ENCODE measurements at places on chromosomes 4 and X.
A peak's percentile ranks its signal among the peaks of the same experiment; 100 is the strongest.

GRCh38 chr4:108114503-108114902 is 54.2 kb downstream of the LEF1 start:
- DNase-seq = peak; percentile 64

- DNase-seq = no peak
Observed at GRCh38 chrX:30982467-30982866, 89.4 kb downstream of the FTHL17 start.

- no peak for DNase-seq
Observed at GRCh38 chrX:138128027-138128671, 562.2 kb downstream of the ZIC3 start.

- DNase-seq = no peak
Observed at GRCh38 chr4:188175288-188175687, 36.0 kb downstream of the TRIML1 start.

DNA sequence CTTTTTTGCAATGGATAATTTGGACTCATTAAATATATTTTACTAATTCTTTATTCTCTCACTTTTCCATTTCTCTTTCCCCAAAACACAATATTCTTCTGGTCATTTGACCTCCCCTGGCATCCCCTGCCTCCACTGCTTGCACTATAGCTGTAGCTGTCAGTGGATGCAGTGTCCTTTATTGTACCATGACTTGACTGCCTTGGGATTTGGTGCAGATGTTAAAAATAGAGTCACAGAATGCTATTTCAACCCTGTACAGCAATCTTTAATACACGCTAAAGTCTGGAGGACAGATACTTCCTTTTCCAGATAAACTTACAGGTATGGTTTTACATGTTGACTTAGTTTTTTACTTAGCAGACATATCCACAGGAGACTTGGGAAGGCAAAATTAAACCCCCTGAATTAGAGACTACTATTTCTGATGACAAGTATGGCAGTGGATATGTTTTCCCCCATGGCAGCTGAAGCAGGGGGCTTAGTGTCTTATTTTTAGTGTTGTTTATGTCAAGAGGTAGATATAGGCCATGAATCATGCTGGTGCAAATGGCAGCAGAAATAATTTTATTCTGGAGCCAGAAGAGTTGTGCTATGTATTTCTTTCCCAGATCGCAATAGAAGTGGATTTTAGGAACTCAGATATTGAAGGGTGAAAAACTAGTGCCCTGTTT is 461.4 kb downstream of the NAF1 start:
- no peak for DNase-seq

DNA sequence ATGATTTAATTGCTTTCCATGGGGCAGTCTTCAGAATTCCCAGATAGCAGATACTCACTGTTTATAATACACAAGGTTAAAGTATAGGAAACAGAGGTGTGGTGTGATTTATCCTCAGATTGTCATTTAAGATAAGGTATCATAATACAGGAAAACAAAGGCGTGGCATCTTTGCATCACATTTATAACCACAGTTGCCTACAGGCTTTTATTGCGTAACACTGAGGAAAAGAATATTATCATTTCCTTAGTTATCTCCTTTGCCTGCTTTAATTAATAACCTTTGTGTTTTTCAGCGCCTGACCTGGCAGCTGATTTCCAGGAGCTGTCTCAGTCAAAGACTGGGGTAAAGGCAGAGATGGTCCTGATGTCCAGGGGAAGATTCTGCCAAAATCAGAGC is 68.8 kb downstream of the SSX7 start:
- no peak for DNase-seq

GRCh38 chr4:156606554-156607477 is 364.8 kb downstream of the PDGFC start:
- no peak for DNase-seq

GRCh38 chr4:152229782-152230289 is 306.1 kb downstream of the FBXW7 start:
- no peak for DNase-seq

DNA sequence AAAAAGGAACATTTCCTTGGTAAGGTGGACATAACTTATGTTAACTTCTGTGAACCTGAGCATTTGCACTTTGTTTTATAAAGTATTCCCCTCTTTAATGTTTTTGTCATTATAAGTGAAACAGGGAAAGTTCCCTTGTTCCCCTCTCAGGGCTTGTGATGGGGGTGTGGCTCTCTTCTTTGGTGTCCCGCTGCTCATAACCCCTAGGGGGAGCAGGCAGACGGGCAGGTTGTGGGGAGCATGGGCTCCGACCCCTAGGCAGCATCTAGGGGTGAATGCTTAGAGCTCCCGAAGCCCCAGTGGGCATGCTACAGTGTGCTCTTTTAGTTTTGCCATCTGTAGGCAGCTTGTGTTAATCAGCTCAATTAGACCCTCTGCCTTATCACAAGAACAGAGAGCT is 200.4 kb downstream of the DACH2 start:
- no peak for DNase-seq

DNA sequence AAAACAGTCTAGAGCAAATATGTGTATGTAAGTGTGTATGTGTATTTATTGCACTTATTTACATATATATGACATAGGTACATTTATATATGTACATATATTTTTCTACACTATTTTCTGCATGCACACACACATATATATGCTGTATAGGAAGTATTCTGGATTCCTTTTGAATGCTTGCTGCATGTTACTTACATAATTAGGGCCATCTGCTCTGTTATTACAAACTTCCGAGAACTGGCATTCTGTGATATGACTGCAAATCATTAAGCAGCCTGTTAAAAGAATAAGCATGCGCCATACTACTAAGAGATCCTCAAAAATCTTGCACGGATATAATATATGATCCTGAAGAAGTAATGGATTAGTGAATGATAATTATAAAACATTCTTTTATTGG is 1157.6 kb upstream of the TENM3 start:
- DNase-seq = no peak

GRCh38 chr4:168629566-168629965 is 132.7 kb downstream of the PALLD start:
- no peak for DNase-seq

GRCh38 chrX:45143455-45143854 is 57.2 kb downstream of the DIPK2B start:
- no peak for DNase-seq

GRCh38 chr4:113674733-113675132 is 86.8 kb downstream of the CAMK2D start:
- DNase-seq = no peak

DNA sequence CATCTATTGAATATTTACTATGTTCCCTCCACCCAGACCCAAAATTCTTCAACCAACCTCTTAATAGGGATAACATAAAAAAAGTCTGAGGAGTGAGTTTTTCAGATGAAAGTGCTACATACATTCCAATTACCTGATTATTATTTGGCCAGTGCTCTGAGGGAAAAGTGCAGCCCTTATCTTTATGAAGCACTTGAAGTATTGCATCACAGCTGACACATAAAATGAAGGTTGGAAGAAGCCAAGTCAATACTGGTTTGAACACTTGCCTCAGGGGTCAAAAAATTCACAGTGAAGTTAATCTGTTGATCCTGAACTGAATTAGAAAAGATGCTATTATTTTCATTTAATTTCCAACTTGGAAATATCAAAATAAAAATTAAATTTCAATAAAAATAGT is 498.9 kb downstream of the INPP4B start:
- no peak for DNase-seq

DNA sequence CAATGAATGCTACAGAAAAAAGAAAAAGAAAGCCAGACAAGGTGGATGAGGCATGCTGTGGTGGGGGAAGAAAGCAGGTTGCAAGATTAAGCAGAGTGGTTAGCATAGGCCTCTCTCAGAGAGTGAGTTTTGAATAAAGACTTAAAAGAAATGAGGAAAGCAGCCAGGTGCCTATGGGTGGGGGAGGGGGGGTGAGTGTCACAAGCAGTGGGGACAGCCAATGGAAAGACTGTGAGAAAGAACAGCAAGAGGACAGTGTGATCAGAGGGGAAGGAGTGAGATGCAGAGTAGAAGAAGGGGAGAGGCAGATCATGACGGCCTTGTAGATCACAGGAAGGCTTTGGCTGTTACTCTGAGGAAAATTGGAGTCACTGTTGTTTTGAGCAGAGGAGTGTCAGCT is 162.5 kb downstream of the SOX3 start:
- DNase-seq = no peak

DNA sequence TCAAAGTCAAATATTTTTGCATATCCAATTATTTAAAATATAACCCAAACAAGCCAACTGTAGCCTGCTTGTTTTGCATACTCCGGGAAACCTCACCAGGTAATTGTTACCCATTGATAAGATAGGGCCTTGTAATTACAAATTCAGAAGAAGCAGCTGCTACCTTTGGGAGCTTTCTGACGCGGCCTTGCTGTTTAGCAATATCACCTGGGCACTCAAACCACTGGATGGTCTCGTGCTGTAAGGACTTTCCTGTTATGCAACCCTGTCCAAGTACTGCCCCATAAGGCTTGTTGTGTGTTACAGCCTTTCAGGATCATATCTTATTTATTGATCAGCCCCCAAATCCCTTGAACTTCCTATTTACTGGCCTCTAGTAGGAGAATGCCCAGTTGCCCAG is 52.1 kb downstream of the HS3ST1 start:
- DNase-seq = no peak
